Trophoblast cell (in vitro differentiated cells and primary cell): ENCODE measurements at places on chromosomes 7 and 10.

DNA sequence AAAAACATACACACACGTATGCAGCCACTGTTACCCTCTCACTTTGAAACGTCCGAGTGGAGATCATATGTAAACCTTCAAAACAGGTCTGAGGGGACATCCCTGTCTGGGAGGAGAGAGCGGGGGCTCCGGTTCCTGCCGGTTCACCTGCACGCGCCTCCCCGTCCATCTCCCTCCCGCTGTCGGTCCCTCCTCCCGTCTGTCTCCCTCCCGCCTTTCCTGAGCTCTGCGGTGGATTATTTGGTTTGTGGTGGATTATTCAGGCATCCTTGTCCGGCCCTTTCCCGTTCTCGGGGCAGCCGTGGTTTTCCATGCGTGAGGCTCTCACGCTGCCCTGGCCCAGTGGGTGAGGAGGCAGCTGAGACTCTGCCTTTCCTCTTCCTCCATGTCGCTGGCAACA is 59.8 kb downstream of the NKX6-2 start:
- no peak for DNase-seq

GRCh38 chr7:156191090-156191489 is 378.8 kb upstream of the SHH start:
- DNase-seq = no peak

DNA sequence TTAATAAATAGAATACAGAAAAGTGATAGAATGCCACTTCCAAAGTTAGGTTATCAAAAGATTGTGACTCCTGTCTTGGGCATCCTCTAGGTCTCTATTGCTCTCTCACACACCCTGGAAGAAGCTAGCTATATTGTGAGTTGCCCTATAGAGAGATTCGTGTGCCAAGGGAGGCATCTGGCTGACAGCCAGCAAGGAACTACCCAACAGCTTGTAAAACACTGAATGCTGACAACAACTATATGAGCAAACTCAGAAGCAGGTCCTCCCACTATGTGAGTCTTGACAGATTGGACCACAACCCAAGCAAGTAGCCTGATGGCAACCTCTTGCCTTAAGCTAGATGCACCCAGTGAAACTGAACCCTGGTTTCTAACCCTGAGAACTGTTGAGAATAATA is 55.7 kb upstream of the CDK14 start:
- no peak for DNase-seq

GRCh38 chr10:99659868-99660366 is 608 bp downstream of the ENTPD7 start:
- DNase-seq = peak; percentile 7

- DNase-seq = no peak
Observed at GRCh38 chr7:38492010-38492409, 139.2 kb downstream of the AMPH start.

- no peak for DNase-seq
Observed at GRCh38 chr10:95504246-95504691, 56.9 kb downstream of the SORBS1 start.

DNA sequence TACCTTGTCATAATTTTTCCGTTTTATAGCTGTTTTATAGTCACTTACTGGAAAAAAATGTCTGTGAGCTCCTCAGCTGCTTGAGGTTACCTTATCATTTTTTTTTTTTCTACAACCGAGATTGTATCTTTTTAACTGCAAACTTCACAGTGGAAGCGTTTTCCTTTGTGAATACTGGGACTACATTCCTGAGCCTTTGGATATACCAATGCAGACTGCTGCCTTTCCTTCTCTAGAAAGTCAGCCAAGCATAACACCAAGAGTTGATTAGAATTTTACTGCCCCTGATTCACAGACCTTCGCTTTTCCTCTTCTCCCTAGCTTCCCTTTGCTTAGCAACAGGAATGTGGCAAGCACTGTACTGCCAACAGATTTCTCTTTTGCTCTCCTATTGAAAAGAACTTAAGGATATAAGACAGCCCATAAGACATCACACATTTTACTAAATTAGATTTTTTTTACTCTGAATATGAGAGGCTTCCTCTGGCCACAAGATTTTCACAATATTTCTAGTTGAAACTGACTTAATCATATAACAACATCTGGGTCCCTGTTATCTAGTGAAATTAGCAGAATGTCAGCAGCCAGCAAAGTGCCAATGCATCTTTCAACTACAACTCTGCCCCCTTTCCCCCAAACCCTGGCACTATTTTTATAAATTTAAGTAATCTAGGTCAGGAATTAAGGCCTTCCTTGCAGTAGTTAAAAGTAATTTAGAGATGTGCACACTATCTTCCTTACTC is 170.6 kb downstream of the PRKG1 start:
- peak; percentile 40 for DNase-seq

DNA sequence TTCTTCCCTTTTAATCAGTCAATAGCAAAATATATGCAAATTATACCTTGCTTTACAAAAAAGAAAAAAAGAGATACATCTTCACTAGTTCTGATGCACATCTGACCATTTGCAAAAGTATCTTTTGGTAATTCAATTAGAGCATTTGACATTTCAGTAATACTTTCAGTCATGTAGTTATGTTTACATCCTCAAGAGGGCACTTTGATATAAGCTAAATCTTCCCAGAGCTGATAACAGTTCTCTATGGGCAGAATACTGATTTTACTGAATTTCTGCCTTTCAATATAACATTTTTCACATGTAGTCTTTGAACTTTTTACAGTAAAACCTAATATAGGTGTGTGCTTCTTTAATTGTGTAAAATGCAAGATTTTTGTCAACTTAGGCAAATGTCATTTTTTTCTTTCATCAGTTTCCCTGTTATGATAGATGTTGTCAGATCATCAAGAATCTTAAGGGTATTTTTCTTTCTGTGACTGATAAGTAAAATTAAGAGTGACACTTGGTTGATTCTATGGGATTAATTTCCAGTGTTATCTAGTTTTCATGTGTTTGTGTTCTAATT is 703.5 kb upstream of the SEMA3D start:
- DNase-seq = no peak

GRCh38 chr10:84685047-84685660 is 356.8 kb downstream of the CCSER2 start:
- DNase-seq = no peak

- peak; percentile 71 for DNase-seq
Observed at GRCh38 chr7:15839416-15840100, 153.1 kb upstream of the MEOX2 start.

DNA sequence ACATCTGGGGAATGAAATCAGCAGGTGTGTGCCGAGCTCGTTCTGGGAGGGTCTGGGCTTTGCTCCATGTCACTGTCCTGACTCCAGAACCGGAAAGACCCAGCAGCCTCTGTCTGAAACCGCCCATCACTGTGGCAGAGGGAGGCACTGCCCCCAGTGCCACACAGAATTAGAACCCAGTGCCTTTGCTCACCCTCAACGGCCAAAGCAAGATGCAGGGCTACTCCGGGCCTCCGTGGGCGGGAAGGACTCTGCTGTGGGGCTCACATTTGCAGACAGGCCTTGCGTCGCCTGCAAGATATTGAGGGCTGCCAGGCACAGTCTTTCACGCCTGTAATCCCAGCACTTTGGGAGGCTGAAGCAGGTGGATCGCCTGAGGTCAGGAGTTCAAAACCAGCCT is 219.2 kb upstream of the PPP2R2D start:
- DNase-seq = no peak
